ENCODE measurements at places on chromosomes 3 and 15.

- no peak for DNase-seq
These were observed 10.6 kb downstream of the GRM2 start for GRCh38 chr3:51717446-51717845.

DNA sequence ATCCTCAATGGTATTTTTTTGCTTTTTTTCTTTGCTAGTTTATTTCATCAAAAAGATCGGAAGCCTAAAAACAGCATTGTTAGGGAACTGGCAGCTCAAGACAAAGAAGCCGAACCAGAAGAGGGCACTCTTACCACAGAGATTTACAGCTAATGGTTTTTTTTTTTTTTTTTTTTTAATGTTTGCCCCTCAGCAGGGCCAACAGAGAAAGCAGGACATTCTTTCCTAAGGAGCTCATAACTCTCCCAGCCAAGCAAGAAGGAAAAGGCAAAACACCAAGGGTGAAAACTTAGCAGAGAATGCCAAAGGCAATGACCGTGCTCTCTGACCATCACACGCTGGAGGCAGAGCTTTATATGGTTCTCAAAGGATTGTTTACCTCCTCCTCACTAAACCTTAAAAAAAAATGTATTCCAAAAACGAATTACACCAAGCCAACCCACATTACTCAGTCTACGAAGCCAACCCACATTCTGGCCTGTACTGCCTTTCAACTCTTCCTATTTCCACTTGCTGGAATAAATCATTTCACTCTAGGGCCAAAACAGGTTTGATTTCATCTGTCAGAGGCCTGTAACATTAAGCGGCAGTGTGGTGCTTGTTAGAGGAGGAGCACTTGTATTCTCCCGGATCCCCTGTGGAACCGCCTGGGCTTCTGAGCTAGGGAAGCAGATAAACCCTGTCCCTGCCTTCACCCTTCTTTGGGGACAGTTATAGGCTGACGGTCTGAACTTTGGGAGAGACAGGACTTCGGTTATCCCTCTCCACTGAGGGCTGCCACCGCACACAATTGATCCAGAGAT lies 35.6 kb upstream of the GYG1 start:
- DNase-seq, result no peak

DNA sequence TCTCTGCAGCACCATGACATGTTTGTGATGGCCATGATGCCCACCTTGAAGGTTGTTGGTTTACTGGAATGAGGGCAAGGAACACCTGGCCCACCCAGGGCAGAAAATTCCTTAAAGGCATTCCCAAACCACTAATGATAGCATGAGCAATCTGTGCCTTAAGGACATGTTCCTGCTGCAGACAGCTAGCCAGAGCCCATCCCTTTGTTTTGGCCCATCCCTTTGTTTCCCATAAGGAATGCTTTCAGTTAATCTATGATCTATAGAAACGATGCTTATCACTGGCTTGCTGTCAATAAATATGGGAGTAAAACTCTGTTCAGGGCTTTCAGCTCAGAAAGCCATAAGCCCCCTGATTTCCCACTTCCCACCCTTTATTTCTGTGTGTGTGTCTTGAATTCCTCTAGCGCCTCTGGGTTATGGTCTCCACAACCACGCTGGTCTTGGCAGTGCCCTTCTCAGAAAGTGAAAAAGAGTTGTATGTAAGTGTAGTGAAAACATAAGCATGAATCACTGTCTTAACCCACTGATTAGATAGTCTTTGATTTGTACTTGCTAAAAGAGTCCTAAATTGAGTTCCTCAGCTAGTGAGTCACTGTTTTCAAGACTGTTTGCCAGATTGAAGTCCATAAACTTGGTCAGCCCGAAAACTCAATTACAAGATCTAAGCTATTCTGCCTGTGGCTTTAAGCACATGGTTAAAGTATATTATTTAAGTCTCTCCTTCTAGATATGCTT lies 19.0 kb upstream of the CCR2 start:
- DNase-seq, result no peak

DNA sequence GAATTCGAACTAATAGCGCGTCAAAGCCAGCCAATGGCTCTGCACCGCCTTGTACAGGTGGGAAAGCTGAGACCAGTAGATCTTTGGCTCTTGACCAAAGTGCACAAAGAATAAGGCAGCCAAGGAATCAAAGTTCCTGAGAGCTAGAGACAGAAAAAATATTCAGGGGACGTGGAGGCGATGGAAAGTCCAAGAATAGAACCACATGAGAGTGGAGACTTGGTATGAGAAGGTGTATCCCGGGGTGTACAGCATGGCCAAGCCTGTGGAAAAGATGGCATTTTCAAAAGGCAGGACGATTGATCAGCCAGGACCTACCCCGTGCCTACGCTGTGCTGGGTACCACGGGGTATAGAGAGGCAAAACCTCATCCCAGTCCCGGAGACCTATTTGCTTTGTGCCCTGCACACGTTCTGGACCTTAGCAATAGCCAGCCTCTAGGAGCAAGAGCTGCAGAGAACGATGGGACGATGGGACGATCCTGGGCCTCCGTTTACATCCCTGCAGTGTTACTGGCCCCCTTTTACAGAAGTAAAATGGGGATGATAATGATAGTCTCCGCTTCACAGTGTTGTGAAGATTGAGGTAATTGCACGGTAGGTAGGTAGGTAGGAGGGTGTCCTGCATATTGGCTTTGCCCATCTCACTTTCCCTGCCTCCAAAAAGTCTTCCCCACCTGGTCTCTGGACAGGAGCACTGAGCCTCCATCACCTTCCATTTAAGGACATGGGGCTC lies 583 bp upstream of the RBSN start:
- DNase-seq, result no peak

DNA sequence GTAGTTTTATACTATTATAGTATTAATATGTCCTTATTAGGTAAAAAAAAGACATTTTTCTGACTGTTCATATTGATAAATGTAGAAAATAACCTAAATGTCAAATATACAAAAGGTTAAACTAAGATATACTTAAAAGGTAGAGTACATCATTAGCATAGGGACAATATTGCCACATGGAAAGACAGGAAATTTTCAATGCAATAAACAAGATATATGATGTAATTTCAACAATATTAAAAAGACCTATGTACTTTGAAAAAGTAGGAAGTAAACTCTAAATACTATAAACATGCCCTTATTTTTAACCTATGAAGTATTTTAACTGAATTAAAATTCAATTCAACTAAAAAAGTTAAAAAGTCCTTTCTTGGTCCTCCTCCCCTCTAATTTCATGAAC lies 1.9 kb downstream of the SPG11 start:
- DNase-seq, result no peak

DNA sequence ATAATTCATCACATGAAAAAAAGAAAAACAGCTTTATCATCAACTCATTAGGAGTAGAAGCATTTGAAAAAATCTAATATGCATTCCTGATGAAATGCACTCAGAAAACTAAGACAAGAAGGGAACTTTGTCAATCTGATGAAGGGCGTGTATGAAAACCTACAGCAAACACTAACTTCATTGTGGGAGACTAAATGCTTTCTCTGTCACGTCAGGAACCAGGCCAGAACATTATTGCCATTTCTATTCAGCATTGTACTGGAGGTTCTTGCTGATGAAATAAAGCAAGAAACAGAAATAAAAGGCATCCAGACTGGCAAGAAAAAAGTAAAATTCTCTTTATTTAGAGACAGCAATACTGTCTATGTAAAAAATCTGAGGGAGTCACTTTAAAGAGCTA lies 235.2 kb downstream of the GABRB3 start:
- DNase-seq, result no peak

- DNase-seq, result no peak
These were observed 212.8 kb upstream of the RORA start for GRCh38 chr15:61441891-61442290.

GRCh38 chr3:7205535-7205934 lies 344.6 kb downstream of the GRM7 start:
- no peak for DNase-seq

- peak; percentile 1 for DNase-seq
These were observed 595 bp downstream of the DPH6 start for GRCh38 chr15:35545316-35545823.

GRCh38 chr15:51842852-51843737 lies 13.6 kb downstream of the TMOD3 start:
- DNase-seq, result no peak

DNA sequence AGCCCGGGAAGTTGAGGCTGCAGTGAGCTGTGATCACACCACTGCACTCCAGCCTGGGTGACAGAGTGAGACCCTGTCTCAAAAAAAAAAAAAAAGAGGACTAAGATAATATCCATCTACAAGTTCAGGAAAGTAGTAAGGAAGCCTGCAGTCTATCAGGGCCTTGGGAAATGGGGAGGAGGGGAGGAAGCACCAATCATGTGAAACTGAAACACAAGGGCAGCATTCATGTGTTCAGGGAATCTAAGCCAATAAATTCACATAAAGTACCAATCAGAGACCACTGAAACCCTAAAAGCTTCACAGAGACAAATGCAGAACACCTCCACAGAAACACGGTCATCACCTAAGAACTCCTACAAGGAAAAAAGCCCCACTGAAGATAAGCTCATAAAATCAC lies 22.9 kb upstream of the HHATL start:
- no peak for DNase-seq

- DNase-seq, result no peak
These were observed 488.7 kb downstream of the RSL24D1 start for GRCh38 chr15:54707805-54708752.

DNA sequence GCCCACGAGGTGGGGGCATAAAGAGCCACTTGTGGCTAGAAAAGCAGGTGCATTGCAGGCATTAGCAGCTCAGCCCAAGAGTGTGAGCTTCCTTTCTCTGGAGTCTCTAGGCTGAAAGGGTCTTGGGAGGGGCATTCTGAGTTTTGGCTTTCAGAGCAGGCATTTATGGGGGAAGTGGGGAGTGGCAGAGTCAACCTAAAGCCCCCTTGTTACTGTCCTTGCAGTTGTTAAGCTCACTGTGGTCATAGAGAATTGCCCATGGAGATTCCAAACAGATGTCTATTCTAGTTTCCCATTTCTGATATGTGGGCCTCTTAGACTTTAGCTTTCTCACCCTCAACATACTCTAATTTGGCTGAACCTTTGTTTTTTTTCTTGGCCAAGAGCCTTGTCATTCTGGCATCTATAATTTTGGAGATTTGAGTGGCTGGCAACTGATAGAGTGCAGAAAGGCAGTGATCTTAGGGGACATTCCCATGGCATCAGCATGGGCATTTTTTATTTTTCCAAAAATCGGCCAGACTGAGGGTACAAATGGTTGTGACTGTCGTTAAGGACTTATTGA lies 217.9 kb downstream of the THSD4 start:
- no peak for DNase-seq

DNA sequence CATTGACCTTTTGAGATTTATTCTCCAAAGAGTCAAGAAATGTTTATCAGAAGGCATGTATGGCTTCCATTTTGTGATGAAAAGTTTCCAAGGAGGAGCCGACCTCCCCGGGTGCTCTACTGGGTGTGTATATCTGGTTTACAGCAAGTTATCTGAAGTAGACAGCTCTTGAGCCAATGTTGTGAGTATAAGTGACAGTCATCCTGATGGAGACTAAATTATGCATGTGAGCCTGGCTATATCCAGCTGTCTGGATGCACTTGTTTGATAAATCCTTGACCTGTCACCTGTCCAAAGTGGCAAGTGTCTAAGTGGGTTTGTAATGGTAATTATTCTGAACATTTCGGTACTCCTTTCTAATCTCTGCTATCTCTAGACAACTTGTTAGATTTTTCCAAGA lies 142.2 kb downstream of the NR2F2 start:
- no peak for DNase-seq

- DNase-seq, result no peak
These were observed 3.9 kb upstream of the TLE3 start for GRCh38 chr15:70101459-70102113.

DNA sequence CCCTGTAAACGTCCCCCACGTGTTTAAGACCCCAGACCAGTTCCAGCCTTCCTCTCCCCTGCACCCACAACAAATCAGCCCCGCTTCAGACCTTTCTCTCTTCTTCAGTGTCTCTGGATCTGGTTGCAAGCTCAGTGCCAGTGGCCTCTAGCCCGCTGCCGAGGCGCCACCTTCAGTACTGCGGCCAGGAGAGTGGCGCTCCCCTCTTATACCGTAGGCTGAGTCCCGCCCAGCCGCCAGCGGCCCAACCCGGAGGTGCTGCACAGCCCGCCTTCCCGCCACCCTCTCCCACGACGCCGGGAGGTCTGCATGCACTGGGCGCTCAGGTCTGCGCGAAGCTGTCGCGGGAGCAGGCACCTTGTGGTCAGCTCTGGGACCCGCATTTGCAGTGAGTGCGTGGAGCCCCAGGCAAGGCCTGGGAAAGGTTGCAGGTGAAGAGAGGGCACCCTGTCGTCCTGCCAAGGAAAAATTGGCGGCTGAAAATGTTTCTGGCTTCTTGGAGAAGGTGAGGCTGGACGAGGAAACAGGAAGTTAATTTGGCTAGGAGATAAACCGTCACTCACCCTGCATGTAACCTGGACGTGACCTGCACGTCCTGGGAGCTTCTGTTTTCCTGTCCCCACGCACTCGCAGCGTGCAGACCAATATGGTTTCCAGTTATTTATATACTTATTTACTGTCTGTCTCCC lies at the start of gene C2CD4B:
Gene C2CD4B, minus strand, starts transcription at position 182 of the 689 bp plus-strand sequence. CDS start 301 bp downstream, outside the sequence.
- no peak for DNase-seq

GRCh38 chr3:125152951-125153350 lies 59.6 kb downstream of the SLC12A8 start:
- DNase-seq, result no peak

GRCh38 chr3:52188556-52188955 lies 9.4 kb upstream of the ALAS1 start:
- DNase-seq, result no peak

- DNase-seq, result no peak
These were observed 421.0 kb upstream of the CNTN4 start for GRCh38 chr3:1677576-1678156.

- no peak for DNase-seq
These were observed 131.0 kb upstream of the TPRG1 start for GRCh38 chr3:189040656-189041335.

GRCh38 chr3:45132568-45133211 lies 13.5 kb downstream of the CDCP1 start:
- no peak for DNase-seq

DNA sequence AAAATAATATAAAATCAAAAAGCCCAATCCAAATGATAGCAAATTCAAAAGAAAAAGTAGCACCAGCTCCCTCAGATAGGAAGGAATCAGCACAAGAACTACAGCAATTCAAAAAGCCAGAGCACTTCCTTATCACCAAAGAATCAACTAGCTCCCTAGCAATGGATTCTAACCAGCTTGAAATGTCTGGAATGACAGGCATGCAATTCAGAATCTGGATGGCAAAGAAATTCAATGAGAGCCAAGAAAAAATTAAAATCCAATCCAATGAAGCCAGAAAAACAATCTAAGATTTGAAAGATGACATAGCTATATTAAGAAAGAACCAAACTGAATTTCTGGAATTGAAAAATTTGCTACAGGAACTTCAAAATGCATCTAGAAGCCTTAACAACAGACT lies 1334.4 kb upstream of the ALCAM start:
- DNase-seq, result no peak

- no peak for DNase-seq
These were observed 2.5 kb upstream of the CAPN3 start for GRCh38 chr15:42356851-42357250.

DNA sequence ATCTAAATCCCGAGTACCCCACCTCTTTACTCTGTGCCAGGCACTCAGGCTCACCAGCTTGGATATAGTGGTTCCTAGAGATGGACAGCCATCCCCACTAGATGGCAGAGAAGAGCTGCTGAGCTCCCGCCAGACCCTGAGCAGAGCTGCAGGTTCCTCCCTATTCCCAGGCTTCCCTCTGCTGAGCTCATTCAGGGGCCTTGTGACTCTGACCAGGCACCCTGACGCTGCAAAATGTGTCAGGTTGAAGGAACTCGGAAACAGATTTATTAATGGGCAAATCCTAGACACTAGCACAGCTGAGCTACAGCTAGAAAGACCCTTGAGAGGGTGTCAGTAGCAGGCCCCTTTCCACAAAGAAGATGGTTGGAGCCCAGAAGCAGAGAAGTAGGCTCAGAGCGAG lies 38.2 kb upstream of the RHO start:
- DNase-seq, result peak; percentile 7

All from stimulated activated CD4-positive, alpha-beta T cell treated with anti-CD3 and anti-CD28 coated beads, TNF-alpha, amount 100 ng/mL, for 4 hours (primary cell).